ENCODE measurements at places on chromosomes 7 and 10.

DNA sequence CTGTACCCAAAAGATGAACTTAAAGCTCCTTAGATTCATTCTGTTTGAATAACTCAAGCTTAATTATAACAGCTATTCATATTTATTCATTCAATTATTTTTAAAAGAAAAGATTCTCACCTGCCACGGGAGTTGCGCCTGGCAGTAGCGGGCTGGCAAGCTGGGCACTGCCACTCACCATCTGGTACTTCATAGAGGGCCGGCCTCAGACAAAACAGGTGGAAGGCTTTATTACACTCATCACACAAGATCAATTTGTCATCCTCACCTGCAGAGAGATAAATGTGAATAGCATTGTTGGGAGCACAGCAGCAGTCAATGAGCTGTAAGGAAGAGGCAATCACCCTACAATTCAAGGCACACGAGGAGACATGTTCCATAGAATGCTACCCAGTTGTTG is 15.8 kb downstream of the FZD9 start:
- no peak for DNase-seq

DNA sequence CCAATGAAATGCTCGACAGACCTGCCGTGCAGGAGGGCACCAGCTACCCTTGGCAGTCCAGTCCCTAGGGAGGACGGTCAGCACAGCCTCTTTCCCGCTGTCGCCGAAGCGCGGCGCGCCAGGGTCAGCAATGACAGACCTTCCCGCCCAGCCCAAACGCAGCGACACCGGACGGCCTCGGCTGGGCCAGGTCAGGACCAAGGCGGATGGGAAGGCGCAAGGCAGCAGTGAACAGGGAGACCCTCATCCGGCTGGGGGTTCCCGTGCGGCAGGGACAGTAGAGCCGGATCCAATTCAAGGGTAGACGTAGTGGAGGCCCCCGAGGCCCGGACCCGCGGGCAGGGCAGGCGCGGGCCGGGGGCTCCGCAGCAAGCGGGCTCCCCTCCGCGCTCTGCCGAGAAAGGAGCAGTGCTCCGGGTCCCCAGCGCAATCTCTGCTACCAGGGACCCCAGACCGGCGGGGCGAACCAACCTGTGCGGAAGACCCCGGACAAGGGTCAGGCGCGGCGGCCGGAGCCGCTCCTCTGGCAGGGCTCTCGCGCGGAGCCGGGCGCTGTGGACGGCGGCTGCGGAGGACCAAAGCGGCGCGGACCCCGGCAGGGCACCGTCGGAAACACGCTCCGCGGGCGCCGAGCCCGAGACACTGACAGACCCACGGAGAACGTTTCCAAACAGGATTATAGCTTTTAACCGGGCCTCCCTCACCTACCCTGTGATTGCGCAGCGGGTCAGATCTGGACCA is at the start of gene SEC31B:
SEC31B (minus strand) TSS at position 551 of the 741 bp plus-strand sequence. CDS start 2,909 bp downstream, outside the sequence.
- no peak for DNase-seq

DNA sequence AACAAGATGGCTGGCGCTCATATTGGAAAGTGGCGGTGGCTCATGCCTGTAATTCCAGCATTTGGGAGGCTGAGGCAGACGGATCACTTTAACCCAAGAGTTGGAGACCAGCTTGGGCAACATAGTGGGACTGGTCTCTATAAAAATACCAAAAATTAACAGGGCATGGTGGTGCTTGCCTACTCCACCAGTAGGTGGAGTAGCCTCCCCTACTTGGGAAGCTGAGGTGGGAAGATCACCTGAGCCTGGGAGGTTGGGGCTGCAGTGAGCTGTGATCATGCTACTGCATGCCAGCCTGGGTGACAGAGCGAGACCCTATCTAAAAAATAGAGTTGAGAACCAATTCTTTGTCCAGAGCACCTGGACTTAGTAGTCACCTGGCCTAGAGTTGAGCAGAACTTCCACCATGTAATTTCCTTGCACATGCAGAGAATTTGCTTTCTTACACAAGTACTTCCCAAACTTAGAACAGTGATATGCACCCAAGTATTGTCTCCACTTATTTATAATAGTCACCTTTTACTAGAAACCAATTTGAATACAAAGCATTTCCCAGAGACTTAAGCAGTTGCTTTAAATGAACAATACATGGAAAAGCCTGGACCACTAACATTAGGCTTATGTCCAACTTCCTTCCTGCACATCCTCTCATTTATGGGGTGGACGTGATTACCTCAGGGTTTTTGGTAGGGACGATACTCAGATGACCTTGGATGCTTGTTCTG is 15.9 kb downstream of the LAMB4 start:
- DNase-seq = no peak

- DNase-seq = no peak
These were observed 36.4 kb downstream of the RABGEF1 start for GRCh38 chr7:66776800-66777442.

- DNase-seq = no peak
These were observed 8.9 kb downstream of the HK1 start for GRCh38 chr10:69287181-69287580.
